ENCODE measurements at places on chromosomes 4 and X.

DNA sequence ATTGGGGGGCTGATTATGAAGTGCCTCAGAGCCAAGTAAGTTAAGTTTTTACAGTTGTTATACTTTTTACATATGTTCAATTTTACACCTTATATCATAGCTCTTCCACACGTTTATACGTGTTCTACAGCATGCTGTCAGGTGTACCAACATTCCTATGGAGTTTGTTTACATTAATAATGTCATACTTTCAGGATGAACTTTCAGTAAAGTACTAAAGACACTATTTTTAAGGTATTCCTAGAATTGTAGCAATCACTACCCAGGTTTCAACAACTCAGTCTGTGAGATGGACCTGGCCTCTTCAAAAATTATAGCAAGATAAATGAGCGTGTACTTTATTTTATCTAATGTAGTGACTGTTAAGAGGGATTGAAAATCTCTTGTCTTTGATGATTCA is 92.6 kb downstream of the PTPN13 start:
- no peaks in the 10 kb centered on the region for H3K27me3 ChIP-seq
- H3K4me1 ChIP-seq, result no peaks in the 10 kb centered on the region
- no peak for DNase-seq

DNA sequence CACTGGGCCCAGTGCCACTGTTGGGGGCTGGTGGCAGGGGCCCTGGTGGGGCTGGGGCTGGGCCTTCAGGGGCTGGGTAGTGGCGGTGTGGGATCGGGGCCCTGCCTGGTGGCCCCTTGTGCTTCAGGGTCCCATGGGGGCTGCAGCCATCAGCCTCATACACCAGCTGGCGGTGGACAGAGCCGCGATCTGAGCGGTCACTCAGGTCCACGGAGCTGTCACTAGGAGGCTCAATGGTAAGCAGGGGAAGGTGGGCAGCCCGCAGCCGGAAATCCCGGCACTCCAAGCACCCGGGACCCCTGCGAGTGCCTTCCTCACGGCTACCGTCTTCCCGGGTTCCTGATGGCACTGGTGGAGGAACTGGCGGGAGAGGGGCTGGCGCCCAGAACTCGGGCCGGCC is 25.5 kb upstream of the KDM5C start:
- no peaks in the 10 kb centered on the region for H3K4me1 ChIP-seq
- H3K27me3 ChIP-seq, result no peaks in the 10 kb centered on the region
- no peak overlapping the region for H3K27ac ChIP-seq
- H3K36me3 ChIP-seq, result no peaks in the 10 kb centered on the region
- no peak for DNase-seq
- H3K4me3 ChIP-seq, result no peak overlapping the region

- no peaks in the 10 kb centered on the region for H3K27me3 ChIP-seq
- peaks cover 3% of the 10 kb centered on the region for H3K4me1 ChIP-seq
- no peak overlapping the region for H3K4me3 ChIP-seq
- H3K27ac ChIP-seq, result no peak overlapping the region
- H3K36me3 ChIP-seq, result peaks cover 51% of the 10 kb centered on the region
Observed at GRCh38 chr4:145153904-145154298, 26.5 kb downstream of the OTUD4 start.

GRCh38 chr4:142824368-142824767 is 21.7 kb downstream of the INPP4B start:
- H3K4me1 ChIP-seq, result no peaks in the 10 kb centered on the region
- H3K4me3 ChIP-seq, result no peak overlapping the region
- no peak overlapping the region for H3K27ac ChIP-seq
- no peaks in the 10 kb centered on the region for H3K36me3 ChIP-seq
- no peaks in the 10 kb centered on the region for H3K27me3 ChIP-seq

- DNase-seq, result no peak
- peaks cover 23% of the 10 kb centered on the region for H3K4me1 ChIP-seq
- H3K27me3 ChIP-seq, result no peaks in the 10 kb centered on the region
- no peak overlapping the region for H3K27ac ChIP-seq
Observed at GRCh38 chr4:169274033-169274432, 3.3 kb upstream of the SH3RF1 start.

- no peaks in the 10 kb centered on the region for H3K36me3 ChIP-seq
- H3K4me3 ChIP-seq, result no peak overlapping the region
- H3K27ac ChIP-seq, result no peak overlapping the region
- H3K27me3 ChIP-seq, result no peaks in the 10 kb centered on the region
Observed at GRCh38 chr4:187666697-187667494, 328.7 kb upstream of the ZFP42 start.

GRCh38 chrX:49291615-49292337 is 11.7 kb upstream of the GAGE10 start:
- DNase-seq, result peak; percentile 56
- no peak overlapping the region for H3K27ac ChIP-seq
- no peak overlapping the region for H3K4me3 ChIP-seq
- H3K4me1 ChIP-seq, result peaks cover 9% of the 10 kb centered on the region

- DNase-seq, result no peak
- peaks cover 16% of the 10 kb centered on the region for H3K4me1 ChIP-seq
- H3K27ac ChIP-seq, result no peak overlapping the region
- H3K36me3 ChIP-seq, result no peaks in the 10 kb centered on the region
Observed at GRCh38 chr4:88736264-88736663, 38.6 kb upstream of the NAP1L5 start.

DNA sequence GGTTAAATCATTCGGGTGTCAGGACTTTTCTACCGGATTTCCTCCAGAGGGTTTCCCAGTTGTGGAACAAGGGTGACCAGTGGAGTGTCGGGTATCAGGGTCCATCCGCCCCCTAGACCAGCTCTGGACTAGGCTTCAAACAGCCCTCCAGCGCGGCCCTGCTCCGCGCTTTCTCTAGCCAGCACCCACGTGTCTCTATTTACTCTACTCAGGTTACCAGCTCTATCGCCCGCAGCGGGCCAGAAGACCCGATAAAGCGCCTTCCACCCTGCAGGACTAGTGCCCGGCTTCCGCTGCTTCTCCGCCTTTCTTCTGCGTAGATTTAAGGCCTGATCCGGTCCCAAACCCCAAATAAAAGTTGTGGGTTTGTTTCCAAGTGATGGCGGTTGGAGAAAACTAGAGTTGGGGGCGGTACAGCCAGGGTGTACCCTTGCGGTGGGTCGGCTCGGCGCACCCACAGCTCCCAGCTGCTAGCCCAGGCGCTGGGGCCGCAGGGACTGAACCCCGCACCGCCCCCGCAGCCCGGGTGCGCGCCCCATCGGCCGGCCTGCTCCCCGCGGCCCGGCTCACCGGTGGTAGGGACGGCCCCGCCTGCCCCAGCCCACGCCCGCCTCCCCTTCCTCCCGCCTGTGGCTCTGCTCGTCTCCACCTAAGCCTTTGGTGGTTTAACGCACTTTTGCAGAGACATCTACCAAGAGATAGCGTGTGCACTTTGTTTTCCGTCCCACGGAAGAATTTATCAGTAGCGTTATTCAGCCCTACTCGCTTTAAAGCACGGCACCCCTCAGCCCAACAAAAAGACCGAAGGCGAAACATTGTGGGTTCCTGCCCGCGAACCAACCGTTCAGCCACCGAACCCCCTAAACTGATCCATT is 2.1 kb downstream of the LEF1 start:
- H3K4me3 ChIP-seq, result peak overlapping the region; percentile 51
- no peaks in the 10 kb centered on the region for H3K36me3 ChIP-seq
- peaks cover 57% of the 10 kb centered on the region for H3K27me3 ChIP-seq
- peak; percentile 45 for DNase-seq

DNA sequence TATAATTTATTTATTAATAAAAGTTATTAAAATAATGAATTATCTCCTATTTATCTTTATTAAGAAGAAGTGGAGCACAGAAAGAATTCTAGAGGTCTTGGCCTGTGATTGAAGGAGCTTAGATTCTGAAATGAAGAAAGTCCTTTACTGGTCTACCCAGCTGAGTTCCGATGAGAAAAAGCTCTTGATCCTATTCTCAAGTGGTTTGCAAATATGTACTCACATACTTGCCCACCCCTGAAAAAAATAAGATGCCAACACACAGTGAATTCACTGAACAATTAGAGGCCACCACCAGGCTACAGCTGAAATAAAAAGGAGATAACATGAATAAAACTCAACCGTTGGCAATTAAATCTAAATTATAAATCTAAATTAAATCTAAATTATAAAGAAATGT is 253.4 kb downstream of the MAPK10 start:
- no peak overlapping the region for H3K4me3 ChIP-seq
- no peak for DNase-seq
- no peaks in the 10 kb centered on the region for H3K4me1 ChIP-seq
- H3K27me3 ChIP-seq, result no peaks in the 10 kb centered on the region
- H3K27ac ChIP-seq, result no peak overlapping the region
- no peaks in the 10 kb centered on the region for H3K36me3 ChIP-seq

- DNase-seq, result no peak
- H3K4me1 ChIP-seq, result peaks cover 7% of the 10 kb centered on the region
- H3K4me3 ChIP-seq, result no peak overlapping the region
Observed at GRCh38 chr4:1191621-1192020, 19.2 kb upstream of the SPON2 start.

- H3K27me3 ChIP-seq, result no peaks in the 10 kb centered on the region
- no peak for DNase-seq
- H3K36me3 ChIP-seq, result no peaks in the 10 kb centered on the region
- no peak overlapping the region for H3K27ac ChIP-seq
- no peaks in the 10 kb centered on the region for H3K4me1 ChIP-seq
- H3K4me3 ChIP-seq, result no peak overlapping the region
Observed at GRCh38 chrX:24301060-24301459, 12.8 kb downstream of the SUPT20HL2 start.

DNA sequence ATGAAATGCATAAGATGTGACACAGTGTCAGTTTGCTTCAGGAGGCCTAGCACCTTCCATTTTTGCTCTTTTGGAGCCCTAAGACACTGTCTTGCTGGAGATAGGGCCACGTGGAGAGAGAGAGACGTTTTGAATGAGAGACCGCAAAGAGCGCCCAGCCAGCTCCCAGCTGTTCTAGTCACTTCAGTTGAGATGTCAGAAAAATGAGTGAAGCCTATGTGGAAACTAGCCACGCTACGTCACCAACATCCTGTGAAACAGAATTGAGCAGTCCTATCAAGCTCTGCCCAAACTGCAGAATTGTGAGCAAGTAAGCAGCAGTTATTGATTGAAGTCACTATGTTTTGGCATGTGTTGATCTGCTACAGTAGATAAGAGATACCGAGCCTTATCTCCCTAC is 13.1 kb downstream of the GPR82 start:
- no peaks in the 10 kb centered on the region for H3K27me3 ChIP-seq
- no peak for DNase-seq
- no peak overlapping the region for H3K27ac ChIP-seq
- peaks cover 25% of the 10 kb centered on the region for H3K4me1 ChIP-seq
